ENCODE measurements at places on chromosomes 3 and 15.

GRCh38 chr3:84547971-84548970 is 410.5 kb upstream of the CADM2 start:
- no peak for DNase-seq

DNA sequence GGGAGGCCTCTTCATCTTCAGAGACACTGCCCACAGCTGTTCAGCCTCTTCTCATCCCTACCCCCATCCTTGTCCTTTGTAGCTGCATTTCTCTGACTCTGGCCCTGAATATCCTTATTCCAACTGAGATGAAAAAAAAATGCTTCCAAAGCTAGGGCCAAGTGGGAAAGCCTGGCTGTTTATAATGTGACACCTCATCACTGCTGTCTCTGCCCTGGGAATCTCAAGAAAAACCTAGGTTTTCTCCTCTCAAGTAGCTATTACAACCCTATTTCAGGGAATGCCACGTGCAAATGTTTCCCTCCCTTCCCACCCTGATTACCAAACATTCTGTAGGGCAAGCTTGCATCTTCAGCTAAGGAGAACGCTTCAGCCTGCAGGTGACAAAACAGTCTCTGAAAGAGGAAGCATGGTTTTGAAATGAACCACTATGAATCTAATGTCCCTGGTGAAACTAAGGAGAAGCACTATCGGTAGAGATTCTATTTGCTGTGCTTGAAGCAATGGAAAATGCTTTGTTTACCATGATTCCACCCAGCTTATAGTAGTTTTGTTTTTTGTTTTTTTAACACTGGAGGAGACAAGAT is 65.4 kb downstream of the USF3 start:
- no peak for DNase-seq

GRCh38 chr3:193794002-193794881 is 201.2 kb downstream of the OPA1 start:
- DNase-seq: no peak

DNA sequence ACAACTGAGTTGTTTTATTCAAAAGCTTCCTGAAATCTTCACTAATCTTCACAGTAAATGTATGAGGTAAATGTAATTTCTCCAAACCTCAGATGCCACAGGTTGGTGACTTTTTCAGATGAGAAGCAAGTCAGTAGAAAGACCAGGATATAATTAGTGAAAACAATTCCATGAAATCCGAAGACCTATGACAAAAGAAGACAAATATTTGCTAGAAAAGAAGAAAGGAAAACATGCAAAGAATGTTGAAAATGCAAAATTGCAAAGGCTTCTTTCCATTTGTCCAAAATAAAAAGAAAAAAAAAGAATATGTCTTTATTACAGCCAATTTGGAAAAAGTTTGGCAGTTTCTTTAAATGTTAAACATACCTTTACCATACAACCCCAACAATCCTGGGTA is 88.3 kb upstream of the MYRIP start:
- no peak for DNase-seq
